ENCODE measurements at places on chromosomes 5 and 9.

DNA sequence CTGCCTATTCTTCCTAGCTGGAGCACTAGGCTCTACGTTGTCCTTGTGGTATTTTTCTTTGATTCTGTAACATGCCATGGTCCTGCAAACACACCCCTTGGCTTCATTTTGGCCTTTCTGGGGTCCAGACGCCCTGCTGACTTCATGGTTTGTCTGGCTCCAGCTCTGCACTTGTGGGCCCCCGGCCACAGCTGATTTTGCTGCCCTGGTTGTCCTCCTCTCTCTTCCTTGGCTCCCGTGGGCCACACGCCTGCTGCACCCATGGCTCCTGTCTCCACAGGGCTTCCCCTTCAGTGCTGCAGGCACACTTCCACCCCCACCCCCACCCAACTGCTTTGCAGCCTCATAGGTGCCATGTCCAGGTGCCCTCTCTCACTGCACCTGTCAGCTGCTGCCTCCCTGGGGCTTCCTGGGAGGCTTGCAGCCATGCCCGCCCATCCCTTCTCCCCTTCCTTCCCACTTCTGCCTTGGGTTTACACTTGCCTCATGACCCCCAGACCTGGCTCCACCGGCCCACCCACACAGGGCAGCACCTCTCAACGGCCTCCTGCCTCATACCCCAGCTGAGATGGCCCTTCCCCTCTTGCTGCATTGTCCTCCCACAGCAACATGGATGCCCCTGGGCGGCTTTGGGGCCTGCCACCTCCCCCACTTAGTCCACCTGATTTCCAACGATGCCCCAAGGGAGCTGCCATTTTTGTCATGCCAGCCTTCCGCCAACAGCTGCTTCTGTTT, 25.6 kb downstream of the SLC6A3 start:
- no peak for DNase-seq

DNA sequence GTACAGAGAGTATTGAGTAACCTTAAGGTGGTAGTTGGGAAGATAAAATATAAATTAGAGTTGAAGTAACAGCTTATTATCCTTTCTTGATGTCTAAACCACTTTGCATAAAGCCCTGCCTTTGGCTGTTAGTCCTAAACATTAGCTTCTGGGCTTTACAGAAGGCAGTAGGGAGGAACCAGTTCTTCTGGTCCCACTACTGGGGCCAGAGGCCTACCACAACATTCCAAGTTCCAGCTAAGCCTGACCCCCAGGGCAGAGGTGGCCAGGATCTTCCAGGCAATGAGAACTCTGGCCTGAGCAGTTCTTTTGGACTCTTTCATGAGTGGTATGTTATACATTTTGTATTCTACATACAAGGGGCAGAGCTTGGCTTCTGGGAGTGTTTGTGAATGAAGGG, 26.1 kb downstream of the DNAI1 start:
- no peak for DNase-seq

DNA sequence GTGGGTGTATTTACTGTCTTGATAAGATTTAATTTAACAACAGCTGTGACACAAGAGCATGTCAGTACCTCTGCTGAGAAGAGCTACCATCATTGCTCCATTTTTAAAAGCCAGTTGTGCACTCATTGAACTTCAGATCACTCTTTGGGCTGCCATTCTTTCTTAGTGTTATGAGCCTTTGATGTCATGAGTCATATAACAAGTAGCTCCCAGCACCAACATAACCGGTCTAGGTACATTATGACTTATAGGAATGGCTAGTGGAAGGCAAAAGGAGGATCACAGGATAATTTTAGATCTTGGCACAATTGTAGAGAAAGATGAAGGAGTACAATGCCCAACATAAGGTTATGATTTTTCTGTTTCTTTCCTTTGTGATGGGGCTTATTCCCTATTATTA, 170.8 kb upstream of the FBN2 start:
- DNase-seq: no peak

- DNase-seq: no peak
Observed at GRCh38 chr9:131050831-131051230, 41.9 kb downstream of the LAMC3 start.

DNA sequence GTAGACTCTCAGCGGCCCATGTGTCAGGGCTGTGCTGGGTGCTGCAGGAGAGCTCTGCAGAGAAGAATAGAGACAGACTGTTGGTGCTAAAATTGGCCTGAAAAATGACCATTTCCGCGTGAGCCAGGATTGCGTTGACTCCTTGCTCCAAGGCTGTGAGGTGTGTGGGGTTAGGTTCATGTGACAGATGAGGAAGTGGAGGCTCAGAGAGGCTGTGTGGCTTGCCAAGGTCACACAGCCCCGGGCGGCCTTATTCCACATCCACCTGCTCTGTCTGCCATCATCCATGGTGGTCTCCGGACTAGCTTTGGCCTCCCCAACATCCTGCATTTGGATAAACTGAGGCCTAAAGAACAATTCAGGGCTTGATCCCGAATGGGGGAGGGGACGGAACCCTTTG, 15.2 kb downstream of the NEK6 start:
- DNase-seq: no peak

DNA sequence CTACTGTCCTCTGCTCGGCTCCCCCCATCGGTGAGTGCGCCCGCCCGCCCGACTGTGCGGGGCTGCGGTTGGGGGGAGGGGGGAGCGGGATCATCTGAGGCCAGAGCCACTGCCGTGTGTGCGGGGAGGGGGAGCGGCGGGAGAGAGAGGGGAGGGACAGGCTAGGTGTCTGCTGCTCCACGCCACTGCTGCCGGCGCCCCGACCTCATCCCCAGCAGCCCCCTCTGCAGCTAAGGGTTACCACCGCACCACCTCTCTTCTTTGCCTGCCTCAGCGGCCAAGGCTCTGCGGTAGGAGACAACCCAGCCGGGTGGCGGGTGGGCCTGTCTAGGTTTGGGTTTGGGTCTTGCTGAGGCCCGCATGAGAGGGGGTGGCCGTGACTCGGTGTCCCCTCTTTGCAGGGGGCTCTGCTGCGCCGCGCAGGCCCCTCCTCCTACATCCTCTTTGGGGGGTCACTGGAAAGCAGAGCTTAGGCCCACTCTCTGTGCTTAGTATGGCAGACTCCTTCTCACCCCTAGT, 670 bp upstream of the PURA start:
- peak; percentile 3 for DNase-seq

DNA sequence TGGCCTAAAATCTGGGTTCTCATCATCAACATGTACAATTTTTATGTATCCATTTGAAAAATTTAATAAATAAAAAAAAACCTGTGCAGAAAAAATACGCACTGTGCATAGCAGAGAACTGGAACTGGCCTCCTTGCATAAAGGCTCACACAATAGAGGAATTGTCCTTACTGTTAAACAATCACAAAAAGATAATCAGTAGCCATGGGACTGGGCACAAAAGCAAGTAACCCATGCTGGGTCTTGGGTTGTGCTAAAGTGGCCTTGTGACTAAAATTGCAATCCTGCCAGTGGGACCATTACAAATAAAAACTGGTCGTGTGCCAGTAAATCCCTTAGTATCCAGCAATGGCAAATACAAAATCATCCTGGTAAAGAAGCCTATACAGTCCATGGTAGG, 1646.6 kb downstream of the MAT2B start:
- DNase-seq: no peak
